Kidney (tissue), 22 donors: ENCODE measurements at places on chromosomes 2 and 18.

- no peak for DNase-seq
Observed at GRCh38 chr2:239377591-239377990, 23.2 kb downstream of the HDAC4 start.

DNA sequence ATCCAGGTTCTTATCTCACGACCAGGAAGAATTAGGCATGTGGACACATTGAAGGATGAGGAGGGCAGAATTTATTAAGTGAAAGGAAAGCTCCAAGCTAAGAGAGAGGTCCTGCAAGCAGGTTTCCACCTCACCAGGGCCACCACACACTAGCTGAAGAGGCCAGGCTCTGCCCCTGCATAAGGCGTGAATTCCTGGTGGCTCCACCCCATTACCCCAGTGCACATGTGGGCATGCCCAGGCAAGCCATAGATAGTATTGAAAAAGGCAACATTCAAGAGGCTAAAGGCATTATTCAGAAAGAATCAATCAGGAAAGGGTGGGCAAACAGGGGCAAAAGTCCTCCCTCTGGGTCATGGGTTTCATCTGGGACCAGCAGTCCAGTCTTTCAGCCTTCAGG is 30.9 kb upstream of the GRP start:
- no peak for DNase-seq

DNA sequence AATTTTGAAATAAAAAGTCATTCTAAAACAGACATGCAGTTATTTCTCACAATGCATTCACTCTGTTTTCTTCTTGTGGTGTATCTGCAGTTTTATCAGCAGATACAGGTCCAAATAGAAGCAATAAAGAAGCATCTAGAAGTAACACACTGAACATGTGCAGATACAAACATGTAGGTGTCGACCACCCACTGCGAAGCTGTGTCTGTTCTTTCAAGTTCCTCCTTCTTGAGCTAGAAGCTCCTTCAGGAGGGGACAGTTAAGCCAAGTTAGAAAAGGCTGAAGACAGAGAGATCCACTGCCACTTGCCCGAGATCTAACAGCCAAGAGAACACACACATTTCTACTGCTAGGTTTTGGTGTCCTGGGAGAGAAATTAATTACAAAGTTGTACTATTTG is 30.1 kb downstream of the WDFY1 start:
- no peak for DNase-seq

DNA sequence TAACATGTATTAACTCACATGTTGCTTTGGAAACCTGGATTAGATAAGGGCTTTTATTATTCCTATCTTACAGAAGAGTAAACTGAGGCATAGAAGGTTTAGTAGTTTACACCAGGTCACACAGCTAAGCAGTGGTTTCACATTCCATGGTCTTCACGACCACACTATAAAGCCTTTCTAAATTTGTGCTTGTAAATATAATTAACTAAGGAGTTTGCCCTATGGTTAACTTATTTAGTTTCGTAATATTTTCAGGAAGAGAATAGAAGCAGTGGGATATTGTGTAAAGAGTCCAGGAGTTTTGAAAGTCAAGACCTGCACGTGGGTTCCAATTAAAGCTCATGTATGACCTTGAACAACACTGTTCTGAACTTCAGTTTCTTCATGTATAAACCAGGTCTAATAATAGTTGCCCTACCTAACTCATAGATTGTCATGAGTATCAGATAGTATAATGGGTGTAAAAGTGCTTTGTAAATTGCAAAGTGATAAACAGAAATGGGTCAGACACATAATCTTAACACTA is 19.5 kb upstream of the SOS1 start:
- no peak for DNase-seq

- DNase-seq, result no peak
Observed at GRCh38 chr2:226683196-226683595, 116.4 kb downstream of the IRS1 start.

- no peak for DNase-seq
Observed at GRCh38 chr18:9809697-9810096, 76.1 kb upstream of the TXNDC2 start.
